ENCODE measurements at places on chromosomes 11 and 22.
A peak's percentile ranks its signal among the peaks of the same experiment; 100 is the strongest.

- DNase-seq = peak; percentile 100
Measured at GRCh38 chr11:64241241-64241490, 271 bp downstream of the FKBP2 start.

DNA sequence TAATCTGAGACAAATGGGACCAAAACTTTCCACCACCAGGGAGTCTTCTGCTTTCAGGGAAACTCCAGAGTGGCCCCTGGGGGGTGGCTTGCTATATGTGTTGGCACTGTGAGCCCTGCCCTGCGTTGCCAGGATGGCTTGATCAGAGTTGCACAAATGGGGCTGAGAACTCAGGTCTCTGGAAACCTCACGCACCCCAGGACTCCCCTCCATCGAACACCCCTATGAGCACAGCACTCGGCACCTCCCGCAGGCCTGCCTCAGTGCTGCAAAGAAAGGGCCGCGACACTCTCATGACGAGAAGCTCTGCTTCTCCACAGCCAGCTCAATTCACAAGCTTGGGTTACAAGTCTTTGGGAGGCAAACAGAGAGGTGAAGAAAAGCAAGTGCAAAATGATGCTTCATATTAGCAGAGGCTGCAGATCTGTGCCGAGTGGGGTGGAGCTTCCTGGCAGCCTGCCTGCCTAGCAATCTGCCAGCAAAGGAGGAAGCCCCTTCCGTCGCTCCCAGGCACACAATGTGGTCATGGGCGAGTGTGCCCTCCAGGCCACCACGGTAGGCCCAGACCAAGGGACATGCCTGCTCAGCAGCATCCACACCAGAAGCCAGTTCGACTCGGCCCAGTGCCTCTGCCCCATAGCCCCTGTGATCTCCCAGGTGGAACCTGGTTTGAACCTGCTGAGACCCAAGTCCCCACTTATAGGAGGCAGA, 55.7 kb downstream of the MYH9 start:
- no peak for DNase-seq

DNA sequence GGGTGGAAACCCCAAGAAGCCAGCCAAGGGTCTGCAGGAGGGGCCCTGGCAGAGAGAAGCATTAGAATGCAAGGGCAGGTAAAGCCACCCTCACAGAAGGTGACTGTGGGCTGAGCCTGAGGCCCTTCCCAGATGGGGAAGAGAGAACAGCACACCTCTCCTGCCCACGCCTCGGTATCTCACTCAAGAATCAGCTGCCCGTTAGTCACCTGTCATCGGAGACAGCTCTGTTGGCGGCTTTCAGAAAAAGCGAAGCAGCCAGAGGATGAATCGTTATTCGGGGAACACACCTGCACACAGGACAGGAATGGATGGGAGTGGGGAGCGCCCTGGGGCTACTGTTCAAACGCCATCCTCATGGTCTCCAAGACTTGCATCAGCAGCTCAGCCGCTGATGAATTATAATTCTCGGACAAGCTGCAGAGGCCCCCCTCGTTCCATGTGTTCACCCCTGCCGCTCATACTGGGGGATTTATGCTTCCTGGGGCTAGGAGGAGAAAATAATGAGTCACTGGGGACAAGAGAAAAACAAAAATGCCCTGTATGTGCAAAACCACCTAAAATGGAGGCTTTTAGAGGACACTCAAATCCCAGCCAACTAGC, 21.6 kb upstream of the TMA7B start:
- no peak for DNase-seq

GRCh38 chr11:77512092-77512491, 38.2 kb upstream of the PAK1 start:
- no peak for DNase-seq

- DNase-seq = no peak
Measured at GRCh38 chr11:10497371-10498021, 42.4 kb downstream of the AMPD3 start.

- DNase-seq = no peak
Measured at GRCh38 chr22:29152954-29153719, 52.6 kb upstream of the EMID1 start.

DNA sequence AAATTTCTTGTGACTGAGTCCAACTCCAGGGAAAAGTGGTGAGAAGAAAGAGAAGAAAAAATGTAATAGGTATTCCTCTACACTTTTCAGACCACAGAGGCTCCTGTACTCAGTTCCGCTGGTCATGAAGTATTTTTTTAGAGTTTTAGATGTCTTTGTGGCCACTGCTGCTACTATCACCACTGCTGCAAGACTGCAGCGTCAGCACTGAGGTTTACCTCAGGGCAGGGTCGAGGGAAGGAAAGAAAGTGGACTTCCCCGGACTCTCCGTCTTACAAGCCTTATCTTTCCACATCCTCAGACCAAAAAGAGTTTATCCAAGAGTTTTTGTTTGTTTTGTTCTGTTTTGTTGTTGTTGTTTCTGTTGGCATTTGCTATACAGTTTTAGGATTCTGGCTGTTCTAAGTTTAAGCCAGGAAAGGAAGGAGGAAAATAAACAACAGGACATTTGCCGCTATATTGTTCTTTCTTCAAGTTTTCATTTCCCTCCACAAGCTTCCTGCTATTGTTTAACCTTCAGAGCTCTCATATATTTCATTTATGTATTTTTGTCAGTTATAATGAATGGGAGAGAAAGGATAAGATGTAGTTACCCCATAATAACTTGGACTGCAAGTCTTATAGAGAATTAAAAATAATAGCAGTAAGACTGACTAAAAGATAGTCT, 919.3 kb downstream of the NTM start:
- no peak for DNase-seq

DNA sequence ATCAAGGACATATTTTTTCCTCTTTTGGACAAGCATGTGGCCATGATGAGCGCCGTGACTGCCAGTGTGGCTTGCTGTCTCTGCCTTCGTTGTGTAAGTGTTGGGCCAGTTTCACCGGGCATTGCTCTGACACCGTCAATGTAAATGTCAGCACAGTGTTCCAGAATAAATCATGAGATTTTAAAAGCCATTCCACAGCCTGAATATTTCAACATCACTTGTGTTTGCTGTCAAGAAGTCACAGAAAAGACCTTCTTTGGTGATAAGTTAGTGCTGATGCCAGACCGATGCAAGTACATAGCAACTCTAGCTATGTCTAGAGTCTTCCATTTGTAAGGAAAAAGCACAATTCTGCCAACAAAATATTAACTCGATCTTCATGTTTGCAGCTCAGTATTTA, 467.8 kb downstream of the TBC1D22A start:
- DNase-seq = no peak

Data from activated CD8-positive, alpha-beta memory T cell treated with anti-CD3 and anti-CD28 coated beads for 48 hours (primary cell).